ENCODE measurements at places on chromosomes 2 and 18. TPM values are rescaled to one million over a fixed set of nuclear protein-coding genes. Genes with fewer than 3 reads are reported as not detected.

GRCh38 chr18:41665210-41665609 is 289.8 kb upstream of the PIK3C3 start:
- DNase-seq = no peak

DNA sequence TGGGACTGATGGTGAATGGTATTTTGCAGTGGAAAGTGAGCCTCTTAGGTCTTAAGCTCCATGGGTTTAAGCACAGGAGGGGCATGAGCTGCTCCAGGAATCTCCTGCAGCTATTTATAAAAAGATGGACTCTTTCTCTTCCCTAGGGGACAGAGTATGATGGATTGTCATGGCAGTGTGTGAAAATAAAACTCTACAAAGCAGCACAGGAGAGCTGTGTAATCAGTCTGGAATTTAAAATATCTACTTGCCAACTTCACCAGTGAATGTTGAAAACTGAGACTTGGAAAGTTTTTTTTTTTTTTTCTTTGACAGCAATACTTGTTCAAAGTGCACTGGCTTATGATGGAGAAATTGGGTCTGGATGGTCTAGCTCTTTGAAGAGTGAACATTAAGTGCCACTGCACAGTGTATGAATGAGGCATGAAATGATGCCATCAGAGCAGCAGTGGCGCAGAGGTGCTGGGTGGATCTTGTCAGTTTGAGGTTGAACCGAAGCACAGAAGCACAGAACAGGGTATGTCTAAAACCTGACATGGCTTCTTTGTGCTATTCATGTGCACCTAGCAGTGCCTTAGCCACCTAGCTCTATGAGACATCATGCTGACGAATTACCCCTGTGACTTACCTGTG is 245.4 kb downstream of the PTPRM start:
- DNase-seq = no peak

DNA sequence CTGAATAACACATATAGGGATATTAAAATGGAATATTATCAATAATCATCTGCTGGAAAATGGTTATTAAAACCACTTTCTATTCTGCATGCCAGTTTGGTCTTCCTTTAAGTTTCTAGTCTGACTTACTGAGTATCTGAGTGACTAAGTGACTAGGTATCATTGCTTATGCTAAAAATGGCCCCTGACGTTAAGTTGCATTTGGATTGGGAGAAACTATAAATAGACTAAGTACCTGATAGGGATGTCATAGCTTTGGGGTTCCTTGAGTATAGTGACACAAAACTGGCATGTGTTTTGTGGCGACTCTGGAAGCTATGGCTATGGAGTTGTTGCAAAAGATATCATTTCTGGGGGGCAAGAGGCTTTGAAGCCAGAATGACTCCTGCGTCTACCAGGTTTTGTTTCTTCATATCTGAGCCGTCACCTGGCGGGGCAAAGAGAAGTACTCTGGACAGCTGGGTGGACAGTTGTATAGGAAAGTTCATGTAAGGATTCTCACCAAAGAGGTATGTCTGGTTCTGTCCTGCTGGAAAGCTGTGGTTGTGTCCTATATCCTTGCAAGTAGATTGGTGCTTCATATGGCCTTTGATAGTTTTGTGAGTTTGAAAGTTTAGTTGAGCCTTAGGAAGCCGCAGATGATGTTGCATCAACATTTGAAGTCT is 17.9 kb downstream of the ITGAV start:
- DNase-seq = no peak

GRCh38 chr18:5268874-5269273 is 26.7 kb downstream of the ZBTB14 start:
- DNase-seq = no peak

DNA sequence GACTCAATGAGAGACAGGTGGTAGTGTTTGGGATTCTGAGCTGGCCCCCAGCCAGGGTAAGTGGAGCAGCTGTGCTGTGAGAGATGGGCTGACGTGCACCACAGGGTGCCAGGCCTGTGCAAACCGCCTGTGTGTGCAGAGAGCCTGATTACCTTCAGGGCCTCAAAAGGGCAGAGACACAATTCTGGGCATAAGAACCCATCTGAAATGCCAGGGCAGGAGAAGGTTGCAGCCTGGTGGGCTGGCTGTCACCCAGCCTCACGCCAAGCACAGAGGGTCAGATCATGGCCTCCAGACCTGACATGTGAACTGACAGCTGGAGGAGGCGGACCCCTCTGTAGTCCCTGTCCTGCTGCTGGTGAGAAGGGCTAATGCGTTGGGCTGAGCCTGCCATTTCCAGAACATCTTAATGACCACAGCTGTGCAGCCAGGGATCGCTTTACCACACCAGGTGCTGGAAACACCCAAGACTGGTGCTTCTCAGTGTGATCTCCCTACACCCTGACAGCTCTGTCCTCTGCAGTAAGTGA is 100.9 kb downstream of the ARL4C start:
- no peak for DNase-seq

DNA sequence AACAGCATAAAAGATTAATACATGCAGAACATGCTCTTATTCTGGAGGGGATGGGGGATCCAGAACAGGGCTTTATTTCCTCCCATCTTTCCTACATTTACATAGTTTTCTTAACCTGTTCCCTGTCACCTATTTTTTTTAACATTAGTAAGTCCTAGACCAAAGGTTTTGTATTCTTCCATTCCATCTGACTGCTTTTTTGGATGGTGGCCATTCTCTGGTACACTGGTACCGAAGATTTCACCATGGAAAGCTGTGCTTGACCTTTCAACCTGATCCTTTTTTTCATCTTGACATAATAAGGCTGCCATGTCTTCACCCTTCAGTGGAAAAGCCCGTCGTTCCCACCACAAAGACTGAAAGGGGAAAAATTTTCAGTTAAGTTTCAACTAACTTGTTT is 20.4 kb downstream of the RPE start:
- DNase-seq = no peak

- DNase-seq = no peak
Observed at GRCh38 chr18:57728941-57729511, 74.1 kb downstream of the ATP8B1 start.

GRCh38 chr18:51824746-51825145 is 515.3 kb upstream of the DCC start:
- DNase-seq = no peak

DNA sequence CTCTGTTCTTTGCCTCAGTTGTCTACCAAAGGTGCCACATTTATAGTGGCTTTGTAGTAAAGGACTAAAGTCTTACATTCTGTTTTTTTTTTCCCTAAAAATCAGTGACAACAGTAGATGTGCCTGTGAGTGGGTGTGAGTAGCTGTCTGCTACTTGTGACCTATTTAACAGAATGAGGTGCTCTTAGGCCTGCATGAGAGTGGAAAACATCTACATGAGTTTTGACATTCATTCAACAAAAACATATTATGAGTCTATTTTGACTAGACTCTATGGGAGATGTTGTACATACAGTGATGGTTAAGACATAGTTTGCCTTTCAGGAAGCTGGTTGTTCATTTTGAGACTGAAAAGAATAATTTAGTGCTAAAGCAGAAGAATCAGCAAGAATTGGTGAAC is 36.7 kb downstream of the IL1R2 start:
- DNase-seq = no peak

GRCh38 chr18:65415098-65415497 is 335.7 kb upstream of the CDH7 start:
- no peak for DNase-seq

GRCh38 chr2:40474306-40474705 is 22.4 kb upstream of the SLC8A1 start:
- DNase-seq = no peak

The SERPINB3 gene
- total RNA-seq = not detected
